ENCODE measurements at places on chromosomes 7 and 10.

- no peak for DNase-seq
Measured at GRCh38 chr7:138396251-138397070, 63.6 kb upstream of the TRIM24 start.

- no peak for DNase-seq
Measured at GRCh38 chr10:107129000-107129399, 35.5 kb downstream of the SORCS1 start.

DNA sequence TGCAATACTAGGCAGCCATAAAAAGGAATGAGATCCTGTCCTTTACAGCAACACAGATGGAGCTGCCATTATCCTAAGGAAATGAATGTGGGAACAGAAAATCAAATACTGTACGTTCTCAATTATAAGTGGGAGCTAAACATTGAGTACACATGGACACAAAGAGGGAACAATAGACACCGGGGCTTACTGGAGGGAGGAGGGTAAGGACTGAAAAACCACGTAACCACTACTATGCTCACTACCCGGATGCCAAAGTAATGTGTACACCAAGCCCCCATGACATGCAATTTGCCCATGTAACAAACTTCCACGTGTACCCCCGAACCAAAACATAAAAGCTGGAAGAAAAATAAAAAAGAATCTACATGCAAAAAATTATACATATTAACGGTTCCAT is 587.0 kb downstream of the PARD3 start:
- DNase-seq = no peak

DNA sequence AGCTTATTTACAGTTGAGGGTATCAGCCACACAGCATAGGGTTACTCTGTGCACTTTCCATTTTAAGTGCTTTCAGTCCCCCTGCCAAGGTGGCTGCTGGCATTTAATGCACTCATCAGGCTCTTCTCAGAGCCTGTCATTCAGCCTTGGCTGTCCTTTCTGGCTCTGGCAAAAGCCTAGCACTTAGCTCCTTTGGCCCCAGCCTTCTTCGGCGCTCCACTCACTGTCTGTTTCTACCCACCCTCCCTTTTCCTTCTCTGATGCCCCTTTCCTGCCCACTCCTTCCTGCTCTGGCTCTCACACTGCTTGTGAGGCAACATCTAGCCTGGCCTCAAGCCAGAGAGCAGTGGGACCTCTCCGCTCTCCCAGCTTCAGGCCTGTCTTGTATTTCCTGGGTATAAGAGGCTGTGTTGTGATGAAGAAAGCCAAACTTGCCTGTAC is 60.2 kb downstream of the WIPF3 start:
- no peak for DNase-seq

DNA sequence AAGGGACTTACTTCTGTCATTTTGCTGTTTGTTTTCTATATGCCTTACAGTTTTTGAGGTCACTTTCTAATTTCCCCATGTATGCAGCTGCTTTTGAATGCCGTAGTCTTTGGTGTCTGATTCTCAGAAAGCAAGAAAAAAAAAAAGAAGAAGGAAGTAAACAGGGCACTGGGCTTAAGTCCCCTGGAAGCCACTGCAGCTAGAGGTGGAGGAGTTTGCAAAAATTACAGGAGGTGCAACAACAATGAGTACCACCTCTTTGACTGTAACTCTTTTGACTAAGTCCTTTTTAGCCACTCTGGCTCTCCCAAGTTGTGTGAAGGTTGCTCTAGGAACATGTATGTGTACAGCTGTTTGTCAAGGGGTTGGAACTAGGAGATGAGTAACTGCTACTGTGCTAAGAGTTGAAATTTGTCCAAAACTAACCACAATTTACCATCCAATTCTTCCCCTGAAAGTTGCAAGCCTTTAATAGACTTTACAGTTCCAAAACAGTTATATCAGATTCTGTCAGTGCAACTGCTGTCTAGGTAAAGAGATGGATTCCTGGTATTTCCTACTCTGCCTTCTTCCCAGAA is 588.0 kb upstream of the LRRN3 start:
- no peak for DNase-seq

- DNase-seq = no peak
Measured at GRCh38 chr7:40310258-40310657, 175.5 kb downstream of the SUGCT start.

DNA sequence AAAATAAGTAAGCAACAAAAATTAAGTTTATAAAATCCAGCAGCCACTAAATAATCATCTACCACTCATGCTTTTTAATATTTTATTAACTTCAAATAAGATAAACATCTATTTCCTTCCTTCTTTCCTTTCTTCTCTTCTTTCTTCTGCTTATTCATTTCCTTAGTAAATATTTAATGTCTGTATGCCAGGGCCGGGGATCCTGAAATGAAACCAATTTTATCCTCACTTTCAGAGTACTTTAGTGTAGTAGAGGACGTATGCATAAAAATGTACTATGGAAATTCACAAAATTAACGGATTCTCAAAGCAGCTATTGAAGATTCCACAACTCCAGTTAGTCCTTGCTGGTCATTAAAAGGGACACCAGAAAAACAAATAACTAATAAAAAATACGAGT is 224.7 kb downstream of the VTI1A start:
- DNase-seq = no peak

DNA sequence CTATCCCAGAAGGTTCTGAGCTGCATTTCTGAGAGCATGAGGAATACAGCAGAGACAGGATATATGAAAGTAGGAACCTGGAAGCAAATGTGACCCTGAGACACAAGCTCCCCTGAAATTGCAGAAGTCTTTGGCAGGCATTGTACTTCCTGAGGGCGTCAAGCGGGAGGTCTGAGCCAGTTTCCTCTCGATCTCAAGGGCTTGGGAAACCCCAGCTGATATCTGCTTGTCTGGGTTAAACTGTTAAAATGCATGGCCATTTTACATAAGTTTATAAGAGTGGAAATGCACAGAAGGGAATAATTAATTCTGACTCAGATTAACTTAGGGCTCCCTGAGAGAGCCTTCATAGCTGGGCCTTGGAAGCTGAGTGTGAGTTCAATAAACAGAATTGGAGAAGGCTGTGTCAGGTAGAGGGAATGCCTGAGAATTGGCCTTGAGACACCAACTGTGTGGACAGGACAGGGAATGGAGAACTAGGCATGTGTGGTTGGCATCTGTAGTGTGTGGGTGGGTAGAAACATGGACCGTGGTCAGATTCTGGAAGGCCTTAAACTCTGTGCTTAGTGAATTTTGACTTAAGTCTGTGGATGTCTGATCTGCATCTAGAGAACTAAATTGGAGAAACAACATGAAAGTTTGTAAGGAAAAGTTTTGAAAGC is 53.3 kb downstream of the WIPF3 start:
- no peak for DNase-seq

- DNase-seq = peak; percentile 97
Measured at GRCh38 chr10:63133056-63133820, at the start of gene NRBF2. TSS of gene NRBF2 (plus strand) at chr10:63133328. CDS start at chr10:63133471, 143 bp downstream.

GRCh38 chr10:59869594-59869940 is 36.8 kb downstream of the CCDC6 start:
- DNase-seq = no peak

GRCh38 chr10:24681572-24682088 is 42.1 kb downstream of the ARHGAP21 start:
- DNase-seq = no peak

GRCh38 chr7:74074770-74075169 is 8.8 kb upstream of the LIMK1 start:
- DNase-seq = no peak

DNA sequence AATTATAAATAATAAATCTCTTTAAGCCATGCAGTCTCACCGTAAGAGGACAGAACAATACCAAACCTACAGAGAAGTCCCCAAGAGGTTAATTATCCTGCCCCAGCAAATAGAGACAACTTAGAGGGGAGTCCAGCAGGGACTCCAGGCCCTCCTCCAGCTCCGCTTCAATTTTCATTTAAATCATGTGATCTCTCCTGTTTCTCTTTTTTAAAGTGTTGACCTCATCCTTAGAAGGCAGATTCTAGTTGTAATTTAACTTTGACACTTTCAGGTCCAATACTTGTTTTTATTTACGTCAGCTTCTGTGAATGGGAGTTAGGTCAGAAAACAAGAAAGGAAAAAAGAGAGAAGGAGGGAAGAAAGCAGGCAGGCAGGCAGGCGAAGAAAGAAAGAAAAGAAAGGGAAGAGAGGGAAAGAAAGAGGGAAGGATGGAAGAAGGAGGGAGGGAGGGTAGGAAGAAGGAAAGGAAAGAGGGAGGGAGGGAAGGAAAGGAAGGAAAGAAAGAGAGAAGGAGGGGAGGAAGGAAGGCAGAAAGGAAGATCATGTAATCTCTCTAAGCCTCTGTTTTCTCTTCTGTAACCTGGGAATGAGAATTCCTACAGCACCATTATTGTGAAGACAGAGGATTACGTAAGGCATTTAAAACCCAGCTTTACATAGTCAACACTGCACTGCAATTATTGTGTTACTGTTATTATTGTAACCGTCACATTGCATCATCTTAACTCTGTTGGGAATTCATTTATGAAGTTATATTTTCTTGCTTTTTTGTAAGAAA is 227.7 kb downstream of the SKIDA1 start:
- DNase-seq = no peak

DNA sequence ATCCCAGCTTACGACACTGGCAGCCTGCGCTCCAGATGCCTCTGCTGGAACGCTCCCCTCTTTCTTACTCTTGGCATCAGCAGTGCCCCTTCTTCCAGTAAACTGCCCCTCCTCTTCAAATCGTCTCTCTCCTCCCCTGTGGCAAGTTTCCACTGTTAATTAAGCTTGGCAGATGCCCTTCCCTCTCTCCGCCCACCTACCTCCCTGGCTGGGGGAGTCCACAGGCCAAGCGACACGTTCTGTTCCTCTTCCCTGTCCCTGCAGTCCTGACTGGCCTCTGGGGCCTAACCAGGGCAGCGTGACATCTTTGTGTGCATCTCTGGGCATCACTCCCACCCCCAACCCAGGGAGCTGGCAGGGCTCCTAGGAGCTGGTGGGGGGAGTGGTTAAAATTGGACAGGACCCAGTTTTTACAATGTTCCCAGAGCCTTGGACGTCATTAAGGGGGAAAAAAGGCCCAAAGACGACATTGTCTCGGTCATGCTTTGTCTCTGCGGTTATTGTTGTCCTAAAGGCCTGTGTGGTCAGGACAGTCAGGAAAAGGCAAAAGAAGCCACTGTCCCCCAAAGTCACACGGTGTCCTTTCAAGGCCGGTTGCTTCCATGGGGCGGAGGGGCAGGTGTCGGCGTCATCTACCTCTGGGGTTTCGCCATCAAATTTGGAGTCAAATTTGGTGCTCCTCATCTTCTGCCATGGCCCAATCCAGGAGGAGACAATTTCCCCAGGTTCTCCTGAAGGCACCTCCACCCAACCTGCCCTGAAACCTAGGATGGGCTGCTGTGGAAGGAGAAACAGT is 54.2 kb downstream of the DLG5 start:
- no peak for DNase-seq

- no peak for DNase-seq
Measured at GRCh38 chr10:97383159-97383558, 18.0 kb downstream of the RRP12 start.

- DNase-seq = no peak
Measured at GRCh38 chr7:134690016-134690415, 43.4 kb downstream of the BPGM start.
